ENCODE measurements at places on chromosomes 5 and 9.
A peak's percentile ranks its signal among the peaks of the same experiment; 100 is the strongest.

- DNase-seq = no peak
Measured at GRCh38 chr9:37636511-37637448, 14.0 kb upstream of the FRMPD1 start.

- DNase-seq = no peak
Measured at GRCh38 chr5:980966-981365, 27.6 kb upstream of the NKD2 start.

DNA sequence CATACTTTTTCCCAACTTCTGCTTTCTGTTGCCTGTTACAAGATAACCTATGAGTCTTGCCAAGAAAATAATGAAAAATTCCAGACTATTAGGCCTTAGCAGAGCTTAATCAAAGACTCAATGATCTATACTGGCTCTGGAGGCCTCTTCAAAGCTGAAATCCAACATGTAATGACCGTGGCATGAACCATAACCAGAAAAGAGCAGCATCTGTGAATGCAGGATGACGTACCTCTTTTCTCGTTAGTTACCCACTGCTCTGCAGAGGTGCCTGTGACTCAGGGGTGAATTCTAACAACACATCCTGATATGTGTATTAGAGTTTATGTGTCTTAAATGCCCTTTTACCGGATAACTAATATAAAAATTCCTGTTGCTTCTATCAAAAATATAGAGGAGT lies 645.4 kb downstream of the PRELID2 start:
- no peak for DNase-seq

- DNase-seq = no peak
Measured at GRCh38 chr9:1049641-1050040, 516 bp upstream of the DMRT2 start.

GRCh38 chr9:81108391-81108790 lies 581.0 kb downstream of the TLE1 start:
- no peak for DNase-seq

GRCh38 chr5:96790961-96791504 lies 16.7 kb downstream of the ERAP1 start:
- no peak for DNase-seq

DNA sequence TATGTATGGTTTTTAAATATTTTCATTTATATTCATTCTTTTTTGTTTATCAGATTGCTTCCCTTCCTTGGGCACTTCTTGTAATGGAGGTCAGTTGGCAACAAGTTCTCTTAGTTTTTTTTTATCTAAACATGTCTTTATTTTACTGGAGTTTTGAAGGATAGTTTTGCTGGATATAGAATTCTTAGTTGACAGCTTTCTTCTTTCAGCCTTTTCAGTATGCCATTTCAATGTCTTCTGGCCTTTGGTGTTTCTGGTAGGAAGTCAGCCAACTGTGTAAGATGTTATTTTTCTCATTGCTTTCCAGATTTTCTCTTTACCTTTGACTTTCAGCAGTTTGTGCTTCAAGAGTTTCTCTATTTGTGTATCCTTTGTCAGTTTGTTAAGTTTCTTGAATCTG lies 14.2 kb downstream of the SLC12A2 start:
- no peak for DNase-seq

- DNase-seq = no peak
Measured at GRCh38 chr5:156686380-156686779, 163.7 kb upstream of the PPP1R2B start.

DNA sequence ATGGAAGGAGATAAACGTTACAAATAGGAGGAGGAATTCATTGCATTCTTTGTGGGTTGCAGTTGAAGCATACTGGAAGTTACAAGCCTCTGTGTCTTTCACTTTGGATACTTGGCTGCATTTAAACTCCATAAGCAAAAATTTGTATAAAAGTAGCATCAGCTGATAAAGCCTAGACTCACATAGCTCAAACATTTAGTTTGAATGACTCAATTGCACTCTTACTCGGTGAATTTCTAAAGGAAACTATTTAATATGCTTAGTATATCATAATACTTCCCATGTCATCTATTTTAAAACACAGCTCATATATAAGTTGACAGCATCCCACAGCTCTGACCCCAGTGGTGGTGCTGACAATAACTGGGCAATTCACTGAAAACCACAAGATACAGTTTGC lies 596.6 kb upstream of the ZNF608 start:
- DNase-seq = no peak

GRCh38 chr9:137502008-137502911 lies 43.1 kb upstream of the NSMF start:
- DNase-seq = no peak

DNA sequence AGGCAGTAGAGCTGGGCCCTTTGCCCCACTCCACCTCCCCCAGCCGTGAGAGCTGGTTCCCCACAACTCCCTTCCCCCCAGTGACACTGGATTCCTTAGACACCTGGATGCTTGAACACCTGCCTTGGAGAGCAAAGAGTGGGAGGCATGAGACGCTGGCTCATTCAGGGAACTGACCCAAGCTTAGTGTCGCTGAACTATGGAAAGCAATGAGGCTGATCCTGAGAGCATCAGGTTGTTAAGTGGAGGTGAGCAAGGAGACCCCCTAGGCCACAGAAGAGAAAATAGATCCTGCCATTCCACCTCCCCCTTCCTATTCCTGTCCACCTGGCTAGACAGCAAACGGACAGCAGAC lies 2.0 kb downstream of the CCL19 start:
- no peak for DNase-seq

- DNase-seq = no peak
Measured at GRCh38 chr5:122306461-122306860, 5.6 kb upstream of the SNCAIP start.

GRCh38 chr9:95107001-95107749 lies 210.3 kb downstream of the FANCC start:
- no peak for DNase-seq

- DNase-seq = peak; percentile 79
Measured at GRCh38 chr5:172833686-172834414, at the start of gene ERGIC1. Gene ERGIC1 (plus strand): TSS chr5:172834251. CDS start chr5:172834414, 163 bp downstream.

DNA sequence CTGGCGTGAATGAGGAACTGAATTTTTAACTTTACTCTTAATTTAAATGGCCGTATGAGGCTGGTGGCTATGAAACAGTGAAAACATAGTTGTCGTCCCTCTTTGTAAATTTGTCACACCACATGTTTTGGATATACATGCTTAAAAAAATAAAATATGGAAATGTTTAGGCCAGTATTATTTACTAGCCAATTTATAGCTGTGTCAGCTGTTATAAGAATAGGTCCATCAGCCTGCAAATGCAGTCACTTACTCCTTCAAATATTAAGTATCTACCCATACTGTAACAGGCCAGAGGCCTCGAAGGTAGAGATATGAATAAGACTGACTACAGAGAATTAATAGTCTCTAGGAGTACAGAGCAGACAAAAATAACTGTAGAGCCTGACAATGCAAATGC lies 30.0 kb downstream of the NR6A1 start:
- no peak for DNase-seq

DNA sequence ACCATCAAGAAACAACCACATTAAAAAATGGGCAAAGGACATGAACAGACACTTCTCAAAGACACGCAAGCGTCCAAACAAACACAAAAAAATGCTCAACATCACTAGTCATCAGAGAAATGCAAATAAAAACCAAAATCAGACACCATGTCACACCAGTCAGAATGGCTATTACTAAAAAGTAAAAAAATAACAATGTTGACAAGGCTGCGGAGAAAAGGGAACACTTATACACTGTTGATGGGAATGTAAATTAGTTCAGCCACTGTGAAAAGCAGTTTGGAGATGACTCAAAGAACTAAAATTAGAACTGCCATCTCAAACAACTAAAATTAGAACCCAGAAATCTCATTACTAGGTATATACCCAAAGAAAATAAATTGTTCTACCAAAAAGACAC lies 80.4 kb downstream of the CAAP1 start:
- DNase-seq = no peak

DNA sequence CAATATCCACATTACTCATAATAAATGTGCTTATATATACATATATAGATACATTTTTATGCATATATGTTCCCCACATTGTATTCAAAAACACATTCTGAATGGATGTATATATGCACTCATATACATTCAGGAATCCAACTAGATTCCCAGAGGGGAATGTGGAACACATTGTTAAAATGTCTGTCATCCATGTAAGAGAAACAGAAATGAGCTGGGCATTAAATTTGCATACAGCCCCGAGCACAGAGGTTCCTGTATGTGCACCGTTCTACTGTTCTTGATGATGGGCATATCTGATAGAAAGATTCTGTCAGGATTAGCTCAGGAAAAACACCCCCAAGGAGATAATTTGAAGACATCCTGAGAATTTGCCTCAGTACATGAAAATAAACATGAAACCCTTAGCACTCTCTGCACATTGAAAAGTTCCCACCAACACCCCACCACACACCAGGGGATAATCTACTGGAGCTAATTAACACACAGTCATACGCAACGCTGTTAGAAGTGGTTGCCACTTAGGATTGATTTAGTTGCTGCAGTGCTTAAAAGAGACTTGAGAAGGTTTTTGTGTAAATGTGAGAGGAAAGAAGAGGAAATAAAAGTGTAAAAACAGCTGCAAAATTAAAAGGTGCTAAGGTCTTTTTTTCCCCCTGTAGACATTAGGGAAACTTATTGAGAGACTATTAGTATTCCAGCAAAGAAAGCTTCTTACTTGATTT lies 223.3 kb downstream of the SLF1 start:
- no peak for DNase-seq

DNA sequence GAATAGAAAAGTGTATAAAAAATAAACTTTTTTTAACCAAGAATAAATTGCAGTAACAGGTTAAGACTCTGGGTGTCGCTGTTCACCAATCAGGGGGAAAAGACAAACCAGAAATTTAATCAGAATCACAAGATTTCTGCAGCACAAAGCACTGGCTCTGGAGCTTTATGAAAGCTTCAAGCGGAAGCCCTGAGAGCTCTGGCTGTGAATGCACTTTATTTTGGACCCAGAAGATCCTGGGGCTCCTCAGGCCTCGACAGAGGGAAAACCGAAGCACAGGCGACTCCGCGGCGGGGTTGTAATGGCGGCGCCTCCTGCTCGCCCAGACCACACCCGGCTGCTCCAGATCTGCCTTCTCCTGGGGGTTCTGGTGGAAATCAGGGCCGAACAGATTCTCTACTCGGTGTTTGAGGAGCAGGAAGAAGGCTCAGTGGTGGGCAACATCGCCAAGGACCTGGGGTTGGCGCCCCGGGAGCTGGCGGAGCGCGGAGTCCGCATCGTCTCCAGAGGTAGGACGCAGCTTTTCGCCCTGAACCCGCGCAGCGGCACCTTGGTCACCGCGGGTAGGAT lies at the start of gene PCDHGA4:
TSS of gene PCDHGA4 (plus strand) at position 122 of the 570 bp plus-strand sequence. CDS start at position 209, 87 bp downstream.
- DNase-seq = no peak

DNA sequence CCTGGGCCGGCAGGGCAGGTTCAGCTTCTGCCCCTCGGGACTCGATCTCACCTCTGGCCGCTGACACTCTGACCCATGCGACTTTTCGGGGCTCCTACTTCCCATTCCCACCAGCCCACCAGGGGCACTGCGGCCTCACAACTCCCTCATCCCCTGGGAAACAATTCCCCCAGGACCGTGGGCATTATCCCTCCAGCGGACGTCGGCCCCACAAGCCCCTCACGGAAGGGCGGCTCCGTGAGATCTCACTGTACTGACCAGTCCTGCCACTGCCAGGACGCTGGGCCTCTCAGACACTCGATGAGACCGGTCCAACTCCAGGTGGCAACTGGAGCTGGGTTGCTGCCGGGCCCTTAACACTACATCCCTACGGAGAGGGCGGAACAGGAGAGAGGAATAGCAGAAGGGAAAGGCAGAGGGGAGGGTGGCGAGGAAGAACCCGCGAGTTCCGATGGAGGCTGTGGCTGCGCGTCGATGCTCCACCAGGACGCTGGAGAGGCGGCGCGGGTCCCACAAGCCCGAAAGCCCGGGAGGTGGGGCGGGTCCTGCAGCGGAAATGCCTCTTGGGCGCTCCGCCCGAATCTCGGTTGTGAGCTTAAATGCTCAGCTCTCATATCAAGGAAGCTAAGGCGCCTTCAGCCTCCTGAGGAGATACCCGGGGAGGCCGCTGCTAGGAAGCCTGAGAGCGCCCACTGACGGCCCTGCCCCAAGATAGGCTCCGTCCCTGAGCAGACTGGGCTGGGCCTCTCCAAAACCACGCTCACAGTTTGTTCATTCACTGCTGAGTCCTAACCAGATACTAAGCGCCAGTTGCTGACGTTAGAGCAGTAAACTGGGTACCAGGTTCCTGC lies 36.3 kb downstream of the VCP start:
- no peak for DNase-seq

GRCh38 chr9:119861842-119862241 lies 492.6 kb upstream of the BRINP1 start:
- no peak for DNase-seq

DNA sequence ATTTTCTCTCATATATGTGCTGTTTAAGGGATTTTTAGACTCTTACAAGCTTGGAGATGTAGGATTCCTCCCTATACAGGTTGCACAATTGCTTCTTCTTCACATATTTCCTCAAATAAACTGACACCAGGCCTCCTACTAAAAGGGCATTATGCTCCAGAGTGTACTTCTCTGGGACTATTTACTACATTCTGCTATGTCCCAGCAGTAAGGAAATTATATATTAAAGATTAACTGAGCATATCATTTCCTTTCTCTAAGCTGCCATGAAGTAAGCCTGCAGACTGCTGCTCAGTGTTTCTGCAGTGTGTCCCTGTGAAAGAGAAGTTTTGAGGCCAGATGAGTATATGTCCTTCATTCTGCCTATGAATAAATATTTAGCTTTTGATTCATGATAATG lies 356.9 kb upstream of the NUDT12 start:
- DNase-seq = no peak

- no peak for DNase-seq
Measured at GRCh38 chr5:133751846-133752245, 139.5 kb upstream of the FSTL4 start.

DNA sequence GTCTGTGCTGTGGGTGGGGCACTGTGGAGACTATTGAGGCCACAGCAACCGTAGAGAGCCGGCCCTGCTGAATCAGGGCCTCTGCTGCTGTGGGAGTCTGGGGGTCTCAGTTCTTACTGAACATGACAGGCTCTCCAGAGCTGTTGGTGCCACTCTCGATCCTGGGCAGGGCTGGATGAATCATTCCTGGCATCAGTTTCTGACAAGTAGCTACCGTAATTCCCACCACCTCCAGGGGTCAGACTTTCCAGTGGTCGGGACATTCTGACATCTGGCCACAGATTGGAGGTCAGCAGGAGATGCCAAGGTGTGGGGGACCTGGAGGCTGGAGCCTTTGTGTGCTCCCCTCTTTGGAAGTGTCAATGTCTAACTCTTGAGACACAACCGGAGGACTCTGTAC lies 188.4 kb downstream of the IRX2 start:
- DNase-seq = no peak

- no peak for DNase-seq
Measured at GRCh38 chr9:92747459-92748232, 17.0 kb downstream of the BICD2 start.

DNA sequence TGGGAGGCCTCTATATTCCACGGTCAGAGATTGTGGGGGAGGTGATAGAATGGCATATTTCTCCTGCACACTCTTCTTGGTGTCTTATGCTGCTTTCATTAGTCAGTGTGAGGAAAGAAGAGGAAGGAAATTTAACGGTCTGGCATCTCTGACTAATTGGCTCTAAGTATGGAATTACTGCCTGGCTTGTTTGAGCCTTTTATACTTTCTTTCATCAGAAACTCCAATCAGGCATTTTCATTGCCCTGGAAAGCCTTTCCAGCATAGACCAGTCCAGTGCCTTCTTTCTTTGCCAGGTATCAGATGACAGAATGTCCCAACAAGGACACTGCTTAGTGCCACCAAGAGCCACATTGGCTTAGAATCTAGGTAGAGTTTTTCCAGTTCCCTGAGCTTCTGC lies 30.2 kb downstream of the CYSTM1 start:
- no peak for DNase-seq

- DNase-seq = no peak
Measured at GRCh38 chr5:9269014-9269413, 276.9 kb downstream of the SEMA5A start.

GRCh38 chr5:11222169-11222568 lies 461.1 kb upstream of the DAP start:
- DNase-seq = no peak

All from activated B cell treated with CpG ODN at 0.5 μM for 24 hours (primary cell).